ENCODE measurements at places on chromosomes 13 and 19.
A peak's percentile ranks its signal among the peaks of the same experiment; 100 is the strongest.

DNA sequence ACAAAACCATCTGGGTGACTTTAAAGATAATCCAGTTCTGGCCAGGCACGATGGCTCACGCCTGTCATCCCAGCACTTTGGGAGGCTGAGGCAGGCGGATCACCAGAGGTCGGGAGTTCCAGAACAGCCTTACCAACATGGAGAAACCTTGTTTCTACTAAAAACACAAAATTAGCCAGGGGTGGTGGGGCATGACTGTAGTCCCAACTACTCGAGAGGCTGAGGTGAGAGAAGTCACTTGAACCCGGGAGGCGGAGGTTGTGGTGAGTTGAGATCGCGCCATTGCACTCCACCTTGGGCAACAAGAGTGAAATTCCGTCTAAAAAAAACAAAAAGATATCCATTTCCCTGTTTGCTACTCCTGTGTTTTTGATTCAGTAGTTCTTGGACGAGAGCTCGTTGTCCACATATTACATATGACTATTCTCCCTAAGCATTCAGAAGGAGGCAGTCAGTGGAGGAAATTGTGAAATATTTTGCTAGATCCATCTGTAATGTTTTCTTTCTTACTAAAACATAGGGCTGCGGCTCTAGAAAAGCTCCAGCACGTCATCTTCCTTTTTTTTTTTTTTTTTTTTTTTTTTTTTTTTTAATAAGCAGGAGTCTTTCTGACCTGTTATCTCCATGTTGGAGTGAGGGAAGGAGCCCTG lies 33.6 kb downstream of the ZNF701 start:
- DNase-seq: no peak

DNA sequence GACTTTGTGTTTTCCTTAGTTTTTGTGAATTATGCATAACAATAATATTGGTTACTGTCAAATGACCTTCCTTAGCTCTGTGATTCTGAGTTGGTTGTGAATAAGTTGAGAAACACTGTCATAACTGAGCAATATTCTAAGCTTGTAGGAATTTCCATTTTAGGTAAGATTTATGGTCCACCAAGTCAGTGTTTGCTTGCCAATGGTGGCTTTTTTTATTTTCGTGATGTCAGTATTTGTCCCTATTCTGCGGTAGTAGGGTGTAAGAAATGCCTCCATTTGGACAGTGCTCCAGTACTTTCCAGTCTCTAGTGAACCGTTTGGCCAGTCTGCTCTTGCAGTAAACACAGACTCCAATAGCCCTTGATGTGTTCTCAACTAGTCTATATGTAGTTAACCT lies 94.7 kb downstream of the FRY start:
- no peak for DNase-seq

GRCh38 chr13:109593230-109593629 lies 193.2 kb downstream of the IRS2 start:
- no peak for DNase-seq

DNA sequence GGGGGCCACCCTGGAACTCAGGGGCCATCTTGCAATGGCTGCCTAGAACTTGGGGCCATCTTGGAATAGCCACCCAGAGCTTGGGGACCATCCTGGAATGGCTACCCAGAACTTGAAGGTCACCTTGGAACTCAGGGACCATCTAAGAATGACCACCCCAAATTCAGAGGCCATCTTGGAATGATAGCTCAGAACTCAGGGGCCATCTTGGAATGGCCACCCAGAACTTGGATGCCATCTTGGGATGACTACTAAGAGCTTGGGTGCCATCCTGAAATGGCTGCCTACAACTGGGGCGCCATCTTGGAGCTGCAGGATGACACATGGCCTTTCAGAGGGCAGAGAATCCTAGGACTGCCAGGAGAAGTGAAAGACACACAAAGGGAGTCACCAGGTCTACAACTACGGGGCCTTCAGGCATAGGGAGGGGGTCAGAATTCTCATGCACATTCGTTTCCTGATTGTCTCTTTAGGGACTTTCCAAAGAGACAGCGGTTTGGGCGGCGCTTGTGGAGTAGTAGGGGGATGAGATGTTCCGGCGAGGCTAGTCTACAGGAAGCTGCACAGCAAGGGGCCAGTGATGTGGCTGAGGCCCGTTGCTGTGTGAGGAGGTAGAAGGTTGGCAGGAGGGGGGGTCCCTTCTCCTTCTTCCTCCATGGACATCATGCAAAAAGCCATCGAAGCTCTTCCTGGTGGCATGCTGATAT lies 125.0 kb downstream of the IER2 start:
- DNase-seq: no peak

DNA sequence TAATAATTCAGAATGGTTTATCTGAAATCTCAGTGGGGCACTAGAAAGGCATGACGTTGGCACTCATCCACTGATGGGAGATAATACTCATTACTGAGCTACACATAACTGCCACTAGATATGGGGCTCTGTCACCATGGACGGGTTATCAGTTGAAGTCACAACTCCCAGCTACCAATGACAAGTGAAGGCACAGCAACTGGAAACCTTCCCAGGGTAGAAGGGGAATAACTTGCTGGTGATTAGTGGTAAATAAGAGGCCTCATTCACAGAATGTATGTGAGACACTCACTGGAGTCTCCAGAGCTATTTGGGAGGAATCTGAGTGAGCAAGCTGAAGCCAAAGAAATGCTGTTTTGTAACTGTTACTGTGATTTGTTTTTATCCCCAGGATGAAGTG lies 249.6 kb downstream of the ENOX1 start:
- DNase-seq: no peak

DNA sequence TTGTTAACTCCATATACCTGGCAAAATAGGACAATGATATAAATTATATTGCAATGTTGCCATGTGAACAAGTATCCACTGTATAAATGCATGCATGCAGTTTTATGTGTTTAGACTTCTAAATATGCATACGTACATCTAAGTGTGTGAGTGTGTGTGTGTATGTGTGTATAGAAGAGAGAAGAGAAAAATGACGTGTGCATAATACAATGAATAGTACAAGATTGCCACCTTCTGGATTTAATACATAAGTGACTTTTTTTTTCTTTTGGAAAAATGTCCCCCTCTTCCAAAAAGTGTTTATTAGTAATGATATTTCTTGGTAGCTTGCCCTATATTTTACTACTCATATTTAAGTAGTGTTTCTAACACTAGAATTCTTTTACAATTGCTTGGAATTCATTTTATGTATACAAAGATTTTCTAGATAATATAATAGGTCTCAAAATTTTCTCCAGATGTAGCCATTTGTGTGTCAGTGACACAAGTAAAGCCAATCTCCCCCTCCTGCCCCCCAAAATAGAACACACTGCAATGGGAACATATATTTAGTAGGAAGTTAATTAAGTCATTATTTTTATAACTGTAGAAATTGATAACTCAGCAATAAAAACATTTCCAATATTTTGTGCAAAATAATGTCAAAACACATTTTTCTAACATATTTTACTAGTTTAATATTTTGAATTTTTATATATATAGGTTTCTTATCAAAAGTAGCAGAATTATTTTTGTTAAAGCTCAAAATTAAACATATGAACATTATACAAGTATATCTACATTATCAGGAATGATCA lies 783.3 kb upstream of the ATXN8OS start:
- DNase-seq: no peak

DNA sequence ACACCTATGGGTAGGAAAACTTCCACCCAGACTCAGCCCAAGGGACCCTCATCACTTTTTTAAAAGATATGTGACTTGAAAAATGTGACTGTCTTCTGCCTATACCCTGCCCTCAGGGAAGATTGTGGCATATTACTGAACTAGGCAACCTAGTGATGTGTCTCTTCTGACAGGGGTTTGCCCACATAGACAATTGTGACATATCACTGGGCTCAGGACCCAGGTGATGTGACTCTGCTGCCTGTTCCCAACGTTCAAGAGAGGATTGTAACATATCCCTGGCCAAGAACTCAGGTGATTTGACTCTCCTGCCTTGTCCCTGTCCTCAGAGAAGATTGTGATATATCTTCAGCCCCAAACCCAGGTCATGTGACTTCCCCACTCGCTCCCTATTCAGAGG lies 86.3 kb upstream of the ZNF43 start:
- no peak for DNase-seq

GRCh38 chr13:110108348-110109139 lies 198.4 kb downstream of the COL4A1 start:
- DNase-seq: no peak

DNA sequence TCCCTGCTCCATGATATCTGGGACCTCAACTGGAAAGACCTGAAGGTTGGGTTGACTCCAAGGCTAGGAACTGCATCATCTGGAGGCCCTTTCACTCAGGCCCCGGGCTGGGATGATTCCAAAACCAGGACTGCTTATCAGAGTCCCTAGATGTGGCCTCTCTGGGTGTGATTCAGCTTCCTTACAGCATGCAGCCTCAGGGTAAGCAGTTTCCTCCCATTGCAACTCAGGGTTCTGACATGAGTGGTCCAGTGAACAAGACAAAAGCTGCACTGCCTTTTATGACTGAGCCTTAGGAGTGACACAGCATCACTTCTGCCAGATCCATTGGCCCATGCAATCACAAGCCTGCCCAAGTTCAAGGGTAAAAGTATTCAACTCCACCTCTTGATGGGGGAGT lies 502.8 kb downstream of the COG6 start:
- DNase-seq: no peak

DNA sequence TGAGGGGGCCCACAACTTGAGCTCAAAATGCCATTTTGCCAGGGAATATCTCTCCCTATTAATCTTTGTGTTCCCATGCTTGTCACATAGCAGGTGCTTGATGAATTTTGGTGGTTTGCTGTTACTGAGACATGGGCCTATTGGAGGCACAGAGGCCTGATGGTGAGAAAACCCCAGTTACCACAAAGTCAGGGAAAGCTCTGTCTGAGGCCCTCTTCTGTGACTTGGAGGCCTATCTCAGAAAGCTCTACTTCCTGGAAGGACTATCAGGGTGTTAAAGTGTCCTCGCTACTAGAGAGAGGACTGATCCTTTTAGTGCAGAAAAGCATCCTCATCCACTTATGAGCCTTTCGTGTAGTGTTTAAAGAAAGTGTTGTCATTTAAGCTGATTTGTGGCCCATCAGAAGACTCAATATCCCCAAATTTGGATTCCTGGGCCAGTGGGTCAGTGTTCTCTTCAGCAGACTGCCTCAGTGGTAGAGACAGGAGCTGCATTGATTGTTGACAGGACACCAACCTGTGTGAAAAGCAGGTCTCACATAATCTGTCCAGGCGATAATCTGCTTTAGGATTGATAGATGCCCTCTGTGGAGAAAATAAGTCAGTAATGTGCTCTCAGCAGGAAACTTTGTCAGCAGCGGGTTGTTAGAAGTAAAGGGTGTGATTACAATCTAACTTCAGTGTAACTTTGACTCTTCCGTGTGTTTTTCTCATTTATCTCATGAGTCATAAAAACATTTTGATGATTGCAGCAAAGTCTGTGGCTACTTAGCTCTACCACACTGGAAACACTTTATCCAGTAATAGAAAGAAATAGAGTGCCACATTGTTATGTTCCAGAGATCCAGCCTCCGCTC lies 121.0 kb downstream of the AKAP11 start:
- no peak for DNase-seq

- no peak for DNase-seq
Observed at GRCh38 chr19:17985037-17985818, 18.3 kb downstream of the KCNN1 start.

- no peak for DNase-seq
Observed at GRCh38 chr19:7545300-7545699, 9.8 kb downstream of the PNPLA6 start.

GRCh38 chr13:101398191-101398590 lies 18.1 kb downstream of the NALCN start:
- DNase-seq: no peak

DNA sequence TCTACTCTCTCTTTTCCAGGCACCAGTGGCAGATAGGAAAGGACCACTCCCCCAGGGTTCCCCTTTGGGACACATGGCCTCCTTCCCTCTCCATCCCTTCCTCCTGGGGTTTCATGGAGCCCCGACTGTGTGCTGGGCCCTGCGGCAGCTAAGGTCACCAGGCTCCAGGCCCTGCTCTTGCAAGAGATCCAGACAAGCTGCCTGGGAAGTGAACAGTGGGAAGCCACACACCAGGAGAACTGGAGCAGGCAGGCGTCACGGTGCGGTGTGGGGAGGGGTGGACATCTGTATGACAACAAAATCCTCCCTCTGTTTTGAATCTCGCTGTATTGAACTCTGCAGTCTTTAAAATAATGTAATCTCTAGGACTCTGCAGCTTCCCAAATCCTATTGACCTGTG lies 330.1 kb downstream of the UQCRFS1 start:
- DNase-seq: no peak

DNA sequence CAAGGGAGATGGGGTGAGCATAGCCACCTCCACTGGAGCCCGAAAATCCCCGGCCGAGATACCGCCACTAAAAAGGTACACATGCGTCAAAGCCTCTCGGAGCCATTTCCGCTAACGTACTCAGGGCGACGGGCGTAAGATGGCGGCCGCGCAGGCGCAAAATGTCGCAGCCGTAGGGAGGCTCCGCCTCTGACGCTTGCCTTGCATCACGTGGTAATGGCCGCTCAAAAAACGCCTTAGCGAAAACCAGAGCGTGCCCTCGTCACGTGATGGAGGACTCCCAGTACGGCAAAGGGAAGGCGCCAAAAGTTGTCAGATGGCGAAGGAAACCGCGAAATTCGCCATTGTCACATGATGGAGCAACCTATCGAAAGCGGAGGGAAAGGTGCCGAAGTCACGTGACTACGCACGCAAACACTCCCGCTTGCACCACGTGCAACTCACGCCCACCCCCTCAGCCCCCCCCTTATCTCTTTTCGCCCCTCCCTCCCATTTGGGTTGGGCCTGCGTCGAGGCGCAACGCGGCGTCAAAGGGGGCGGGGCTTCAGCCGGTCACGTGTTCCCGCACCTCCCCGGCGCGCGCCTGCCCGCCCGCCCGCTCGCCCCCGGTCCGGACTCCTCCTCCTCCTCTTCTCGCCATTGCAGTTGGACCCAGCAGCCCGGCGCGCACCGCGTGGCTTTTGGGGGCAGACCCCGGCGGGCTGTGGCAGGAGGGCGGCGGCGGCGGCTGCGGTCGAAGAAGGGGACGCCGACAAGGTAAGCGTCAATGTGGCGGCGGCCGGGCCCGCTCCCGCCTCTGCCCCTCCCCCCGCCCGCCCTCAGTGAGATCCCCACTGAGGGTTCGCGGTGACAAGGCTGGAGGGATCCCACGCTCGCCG lies at the start of gene ILF3:
TSS of gene ILF3 (plus strand) at position 615 of the 878 bp plus-strand sequence. CDS start 16,260 bp downstream, outside the sequence.
- DNase-seq: peak; percentile 100
